ENCODE measurements at places on chromosomes 5 and 9.
A peak's percentile ranks its signal among the peaks of the same experiment; 100 is the strongest.

- H3K27ac ChIP-seq: no peak overlapping the region
- no peaks in the 10 kb centered on the region for H3K27me3 ChIP-seq
- DNase-seq: no peak
- H3K4me3 ChIP-seq: no peak overlapping the region
Observed at GRCh38 chr9:131695836-131696460, 43.9 kb downstream of the RAPGEF1 start.

- H3K36me3 ChIP-seq: no peaks in the 10 kb centered on the region
- no peak overlapping the region for H3K4me3 ChIP-seq
- no peaks in the 10 kb centered on the region for H3K4me1 ChIP-seq
- peaks cover 19% of the 10 kb centered on the region for H3K27me3 ChIP-seq
- no peak overlapping the region for H3K27ac ChIP-seq
Observed at GRCh38 chr9:74935008-74935407, 17.7 kb downstream of the C9orf40 start.

GRCh38 chr5:177458912-177459350 lies 12.3 kb downstream of the PRR7 start:
- H3K27ac ChIP-seq: no peak overlapping the region
- H3K36me3 ChIP-seq: peaks cover 2% of the 10 kb centered on the region
- H3K4me3 ChIP-seq: no peak overlapping the region
- DNase-seq: no peak
- H3K27me3 ChIP-seq: no peaks in the 10 kb centered on the region

- no peaks in the 10 kb centered on the region for H3K36me3 ChIP-seq
- H3K4me3 ChIP-seq: no peak overlapping the region
- no peaks in the 10 kb centered on the region for H3K4me1 ChIP-seq
- DNase-seq: no peak
- H3K27ac ChIP-seq: no peak overlapping the region
Observed at GRCh38 chr9:95081998-95082397, 235.5 kb downstream of the FANCC start.

GRCh38 chr9:8856396-8857067 lies 1057.0 kb upstream of the DMAC1 start:
- H3K36me3 ChIP-seq: no peaks in the 10 kb centered on the region
- H3K27me3 ChIP-seq: peaks cover 63% of the 10 kb centered on the region
- no peaks in the 10 kb centered on the region for H3K4me1 ChIP-seq
- H3K4me3 ChIP-seq: peak overlapping the region; percentile 22

- H3K36me3 ChIP-seq: no peaks in the 10 kb centered on the region
- DNase-seq: peak; percentile 7
- H3K4me1 ChIP-seq: no peaks in the 10 kb centered on the region
- H3K27me3 ChIP-seq: no peaks in the 10 kb centered on the region
- no peak overlapping the region for H3K4me3 ChIP-seq
- no peak overlapping the region for H3K27ac ChIP-seq
Observed at GRCh38 chr9:82961504-82962125, 101.3 kb downstream of the RASEF start.

DNA sequence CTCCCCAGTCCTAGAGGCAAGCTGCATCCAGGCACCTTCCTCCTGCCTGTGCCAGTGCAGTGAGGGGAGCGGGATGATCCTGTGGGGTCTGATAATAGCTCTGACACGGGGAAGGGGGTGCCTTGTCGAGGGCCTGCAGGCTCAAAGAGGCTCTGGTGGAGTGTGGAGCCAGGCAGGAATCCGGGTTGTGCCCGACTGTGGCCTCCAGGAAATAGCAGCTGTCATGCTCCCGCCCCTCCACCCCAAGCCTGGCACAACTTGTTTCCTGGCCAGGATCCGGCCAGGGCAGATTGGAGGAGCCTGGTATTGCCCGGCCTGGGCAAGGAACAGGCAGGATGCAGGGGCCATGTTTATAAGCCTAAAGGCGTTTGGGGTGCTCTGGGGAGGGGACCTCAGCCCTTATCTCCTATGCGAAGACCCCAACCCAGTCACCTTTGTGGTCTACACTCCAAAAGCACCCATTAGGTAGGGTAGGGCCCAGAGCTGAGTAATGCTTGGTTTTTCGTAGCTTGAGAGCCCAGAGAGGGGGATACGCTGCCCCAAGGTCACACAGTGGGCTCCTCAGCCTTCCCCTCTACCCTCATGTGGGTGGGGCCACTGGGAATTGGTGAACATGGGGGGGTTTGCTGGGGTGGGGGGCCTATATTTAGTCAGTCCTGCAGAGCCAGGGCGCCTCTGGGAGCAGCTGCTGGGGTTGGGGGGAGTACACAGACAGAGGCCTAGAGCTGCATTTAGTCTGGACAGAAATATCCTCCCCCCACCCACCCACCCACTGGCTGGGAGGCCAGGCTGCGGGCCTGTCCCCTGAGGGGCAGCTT lies 12.2 kb downstream of the CXXC5 start:
- H3K36me3 ChIP-seq: no peaks in the 10 kb centered on the region
- no peaks in the 10 kb centered on the region for H3K4me1 ChIP-seq
- H3K4me3 ChIP-seq: no peak overlapping the region
- H3K27ac ChIP-seq: no peak overlapping the region
- H3K27me3 ChIP-seq: peaks cover 2% of the 10 kb centered on the region

DNA sequence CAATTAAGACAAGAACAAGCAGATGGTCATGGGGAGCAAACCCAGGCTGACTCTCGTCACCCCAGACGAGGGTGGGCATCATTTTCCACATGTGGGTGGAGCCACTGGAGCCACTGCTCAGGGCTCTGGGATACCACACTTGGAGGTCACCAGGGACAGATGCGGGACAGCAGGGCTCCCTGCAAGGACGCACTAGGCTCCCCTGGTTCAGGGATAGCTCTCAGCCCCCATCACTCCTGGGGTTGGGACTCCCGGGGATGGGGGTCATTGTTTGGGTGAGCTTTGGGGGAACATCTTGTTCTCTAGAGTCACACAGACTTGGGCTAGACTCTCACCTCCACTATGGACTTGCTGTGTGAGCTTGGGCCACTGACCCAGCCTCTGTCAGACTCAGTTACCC lies 57.8 kb downstream of the GTF3C4 start:
- no peaks in the 10 kb centered on the region for H3K36me3 ChIP-seq
- H3K27ac ChIP-seq: no peak overlapping the region
- no peak overlapping the region for H3K4me3 ChIP-seq

- H3K4me1 ChIP-seq: peaks cover 2% of the 10 kb centered on the region
- peaks cover 10% of the 10 kb centered on the region for H3K27me3 ChIP-seq
- H3K27ac ChIP-seq: no peak overlapping the region
- DNase-seq: no peak
Observed at GRCh38 chr9:91549177-91549576, 125.5 kb upstream of the NFIL3 start.

DNA sequence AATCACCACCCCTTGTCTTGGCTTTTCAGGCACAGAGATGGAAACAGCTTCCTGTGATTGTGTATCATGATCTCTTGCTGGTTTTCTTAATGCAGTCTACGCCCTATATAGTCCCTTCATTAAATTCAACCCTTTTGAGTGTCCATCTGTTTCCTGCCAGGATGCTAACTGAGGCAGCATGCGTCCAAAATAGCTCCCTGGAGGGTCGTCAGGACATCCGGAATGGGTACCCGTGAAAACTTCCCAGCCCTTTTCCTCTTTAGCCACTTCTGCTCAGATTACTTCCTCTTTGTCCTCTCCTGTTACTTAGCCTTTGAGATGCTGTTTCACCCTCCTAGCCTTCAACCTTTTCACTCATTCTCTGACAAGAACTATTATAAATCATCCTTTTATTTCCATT lies 79.8 kb upstream of the KLF9 start:
- no peaks in the 10 kb centered on the region for H3K36me3 ChIP-seq
- DNase-seq: no peak
- no peak overlapping the region for H3K27ac ChIP-seq
- H3K27me3 ChIP-seq: no peaks in the 10 kb centered on the region
- peaks cover 20% of the 10 kb centered on the region for H3K4me1 ChIP-seq

GRCh38 chr5:12322042-12322441 lies 417.8 kb upstream of the CTNND2 start:
- no peaks in the 10 kb centered on the region for H3K27me3 ChIP-seq
- no peaks in the 10 kb centered on the region for H3K4me1 ChIP-seq
- H3K4me3 ChIP-seq: no peak overlapping the region
- no peak for DNase-seq

DNA sequence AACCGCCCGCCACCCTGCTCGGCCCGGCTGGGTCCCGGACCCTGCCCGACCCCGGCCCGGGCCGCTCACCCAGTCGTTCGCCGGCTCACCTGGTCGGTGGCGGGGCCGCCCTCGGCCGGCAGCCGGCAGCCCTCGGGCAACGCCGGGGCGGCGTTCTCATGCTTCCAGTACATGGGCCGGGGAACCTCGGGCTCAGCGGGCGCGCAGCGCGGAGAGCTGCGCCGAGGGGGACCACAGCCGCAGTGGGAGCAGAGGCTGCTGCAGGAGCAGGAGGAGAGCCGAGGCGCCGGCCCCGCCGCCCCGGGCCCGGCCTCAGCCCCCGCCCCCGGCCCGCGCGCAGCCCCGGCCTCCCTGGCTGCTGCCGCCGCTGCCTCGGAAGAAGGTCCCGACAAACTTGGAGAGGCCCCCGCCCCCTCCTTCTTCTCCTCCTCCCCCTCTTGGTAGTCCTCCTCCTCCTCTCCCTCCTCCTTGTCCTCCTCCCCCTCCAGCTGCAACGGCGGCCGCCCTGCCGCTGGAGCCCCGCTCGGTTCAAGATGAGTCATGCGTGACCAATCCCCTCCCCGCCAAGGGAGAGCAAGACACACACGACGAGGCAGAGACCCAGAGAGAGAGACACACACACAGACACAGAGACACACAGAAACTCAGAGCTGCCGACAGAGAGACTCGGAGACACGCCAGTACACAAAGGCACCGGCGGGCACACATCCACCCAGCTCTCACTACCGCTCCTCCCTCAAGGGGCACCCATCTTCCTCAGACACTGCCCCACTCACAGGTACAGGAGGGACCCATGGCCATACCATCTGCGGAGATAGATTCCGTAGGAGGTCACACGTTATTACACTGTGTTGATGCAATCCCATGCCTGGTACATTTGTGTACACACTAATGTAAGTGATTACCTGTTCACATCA lies at the start of gene LHX6:
TSS of gene LHX6 (minus strand) at position 390 of the 917 bp plus-strand sequence. CDS start at position 173, 217 bp downstream.
- no peaks in the 10 kb centered on the region for H3K4me1 ChIP-seq
- H3K27ac ChIP-seq: no peak within 1 kb of the TSS
- H3K27me3 ChIP-seq: peaks cover 33% of the 10 kb centered on the region
- H3K36me3 ChIP-seq: no peaks in the 10 kb centered on the region
- H3K4me3 ChIP-seq: no peak within 1 kb of the TSS

DNA sequence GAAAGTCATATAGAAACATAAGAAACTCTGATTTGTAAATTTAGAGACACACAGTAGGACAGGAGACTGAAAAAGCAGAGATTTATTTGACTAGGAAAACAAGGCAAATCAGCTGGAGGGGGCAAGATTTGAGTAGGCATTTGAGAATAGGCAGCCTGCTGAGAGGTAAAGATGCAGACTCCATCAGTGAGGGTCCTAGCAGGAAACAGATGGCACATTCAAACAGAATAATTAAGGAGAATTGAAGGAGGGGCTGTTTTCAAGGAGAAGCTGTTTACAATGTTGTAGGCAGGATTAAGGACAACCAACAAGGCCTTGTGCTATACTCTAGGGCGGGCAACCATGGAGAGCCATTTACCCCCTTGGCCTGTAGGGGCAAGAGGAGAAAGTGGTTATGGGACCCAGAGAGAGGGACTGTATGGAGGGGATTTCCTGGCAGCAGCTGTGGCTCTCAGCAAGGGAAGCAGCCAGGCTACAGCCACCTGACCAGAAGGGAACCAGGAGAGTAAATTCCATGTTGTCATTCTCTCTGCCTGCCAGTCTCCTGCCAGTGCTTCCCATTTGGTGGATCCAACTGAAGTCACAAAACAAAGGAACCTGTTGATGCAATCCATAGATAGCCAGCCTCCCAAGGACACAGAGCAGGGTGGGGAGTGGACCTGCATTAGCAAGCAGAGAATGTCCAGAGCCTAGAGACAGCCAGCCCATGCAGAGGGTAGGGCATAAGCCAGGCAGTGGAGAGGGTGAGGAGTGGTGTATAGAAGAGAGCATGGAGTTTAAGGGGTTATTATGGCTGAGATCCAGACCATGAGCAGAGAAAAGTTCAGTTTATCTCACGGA lies 38.2 kb downstream of the PAPPA start:
- H3K27ac ChIP-seq: no peak overlapping the region
- H3K4me3 ChIP-seq: no peak overlapping the region
- H3K4me1 ChIP-seq: no peaks in the 10 kb centered on the region

GRCh38 chr5:32158679-32158975 lies 15.5 kb downstream of the GOLPH3 start:
- no peak overlapping the region for H3K4me3 ChIP-seq
- H3K4me1 ChIP-seq: peaks cover 13% of the 10 kb centered on the region
- H3K36me3 ChIP-seq: peaks cover 13% of the 10 kb centered on the region
- no peaks in the 10 kb centered on the region for H3K27me3 ChIP-seq
- H3K27ac ChIP-seq: no peak overlapping the region

DNA sequence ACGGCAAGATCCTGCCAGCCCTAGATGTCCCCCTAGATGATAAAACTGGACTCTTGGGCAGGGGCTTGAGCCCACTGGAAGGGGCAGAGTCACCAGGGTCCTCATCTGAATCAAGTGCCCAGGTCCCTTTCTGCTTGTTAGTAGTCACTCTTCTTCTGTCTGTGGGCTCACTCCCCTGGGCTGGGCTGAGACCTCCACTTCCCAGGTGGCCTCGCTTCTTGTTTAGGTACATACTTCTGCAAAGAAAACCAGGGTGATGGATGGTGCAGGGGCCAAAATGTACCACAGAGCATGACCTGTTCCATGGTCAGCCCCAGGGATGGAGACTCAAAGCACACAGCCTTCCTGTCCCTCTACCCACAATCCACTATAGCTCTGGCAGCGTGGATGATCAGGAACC lies 845 bp upstream of the SLC46A2 start:
- DNase-seq: no peak
- H3K4me1 ChIP-seq: peaks cover 8% of the 10 kb centered on the region
- no peaks in the 10 kb centered on the region for H3K36me3 ChIP-seq
- peaks cover 39% of the 10 kb centered on the region for H3K27me3 ChIP-seq
- no peak overlapping the region for H3K27ac ChIP-seq
- H3K4me3 ChIP-seq: no peak overlapping the region

DNA sequence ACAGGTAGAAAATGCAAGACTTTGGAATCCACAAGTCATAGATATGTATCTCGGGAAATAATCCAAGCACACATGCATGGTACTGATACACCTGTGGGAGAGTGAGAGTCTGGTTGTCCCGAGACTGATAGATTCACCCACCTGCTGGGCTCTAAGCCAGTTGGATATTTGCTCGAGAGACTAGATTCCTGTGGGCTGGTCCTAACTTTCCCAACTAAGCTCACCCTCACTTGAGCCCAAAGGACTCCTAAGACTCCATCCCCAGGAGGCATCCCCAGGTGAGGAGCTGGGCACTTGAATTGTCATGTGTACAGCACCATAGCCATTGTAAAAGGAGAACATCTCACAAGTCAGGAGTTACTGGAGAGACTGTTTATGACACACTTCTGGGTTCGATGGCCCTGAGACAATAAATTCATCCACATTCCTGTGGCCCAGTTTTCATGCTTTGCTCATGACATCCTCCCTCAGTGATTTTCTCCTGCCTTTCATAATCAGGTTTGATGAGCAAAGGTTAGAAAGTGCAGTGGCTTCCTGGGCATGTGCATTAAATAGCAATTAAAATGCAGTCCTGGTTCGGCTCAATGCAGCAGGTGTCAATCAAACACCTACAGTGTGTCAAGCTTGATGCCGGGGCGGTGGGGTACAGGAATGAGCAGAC lies 18.1 kb downstream of the SLC1A1 start:
- H3K4me3 ChIP-seq: no peak overlapping the region
- no peak overlapping the region for H3K27ac ChIP-seq
- H3K4me1 ChIP-seq: no peaks in the 10 kb centered on the region
- no peak for DNase-seq
- no peaks in the 10 kb centered on the region for H3K36me3 ChIP-seq

All from T-helper 2 cell treated with Interferon-gamma antibody and Interleukin-4, amounts not matched to agents 5 μg/mL and 100 μg/mL, for 36 hours (primary cell).